ENCODE measurements at places on chromosomes 2 and 18. TPM values are rescaled to one million over a fixed set of nuclear protein-coding genes. Genes with fewer than 3 reads are reported as not detected.
A peak's percentile ranks its signal among the peaks of the same experiment; 100 is the strongest.

SPDYA gene
- polyA plus RNA-seq = 0.10 TPM

RFTN2 gene
- polyA plus RNA-seq = 0.16 TPM

RPRM gene
- polyA plus RNA-seq = not detected

ANKMY1 gene
- 6.8 TPM for polyA plus RNA-seq

- DNase-seq = peak; percentile 86
These were observed 47.7 kb upstream of the PLB1 start for GRCh38 chr2:28447943-28448792.

DNA sequence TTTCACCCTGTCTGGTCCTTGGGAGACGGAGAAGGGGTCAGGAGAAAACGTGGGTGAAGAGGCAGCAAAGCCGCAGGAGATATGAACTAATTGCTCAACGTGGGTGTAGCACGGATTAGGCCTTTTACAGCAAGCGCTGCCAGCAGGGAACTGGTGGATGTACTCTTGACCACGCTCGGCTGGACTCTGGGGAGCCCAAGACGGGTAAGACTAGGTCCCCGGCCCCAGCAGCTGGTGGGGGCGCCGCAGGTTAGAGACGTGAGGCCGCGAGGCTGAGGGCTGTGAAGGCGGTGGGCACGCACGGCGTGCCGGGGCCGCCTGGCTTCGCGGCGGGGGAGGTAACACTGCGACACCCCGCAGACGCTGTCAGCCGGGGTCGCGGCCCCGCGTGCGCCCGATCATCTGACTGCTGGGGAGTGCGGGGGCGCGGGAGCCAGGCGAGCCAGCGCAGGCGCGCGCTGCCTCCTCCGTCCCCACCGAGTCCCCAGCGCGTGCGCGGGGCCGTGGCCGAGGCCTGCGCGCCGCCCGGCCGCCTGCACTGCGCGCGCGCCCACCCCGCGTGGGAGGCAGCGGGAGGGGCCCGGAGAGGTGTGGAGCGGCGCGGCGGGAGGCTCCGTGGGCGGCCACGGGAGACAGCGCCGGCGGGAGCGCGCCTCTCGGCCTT is at the start of gene CLIP4:
Gene CLIP4 (plus strand): TSS at position 470 of the 664 bp plus-strand sequence. CDS start 5,974 bp downstream, outside the sequence.
- no peak for DNase-seq

GRCh38 chr2:96636551-96637171 is 1.5 kb downstream of the KANSL3 start:
- no peak for DNase-seq

DNA sequence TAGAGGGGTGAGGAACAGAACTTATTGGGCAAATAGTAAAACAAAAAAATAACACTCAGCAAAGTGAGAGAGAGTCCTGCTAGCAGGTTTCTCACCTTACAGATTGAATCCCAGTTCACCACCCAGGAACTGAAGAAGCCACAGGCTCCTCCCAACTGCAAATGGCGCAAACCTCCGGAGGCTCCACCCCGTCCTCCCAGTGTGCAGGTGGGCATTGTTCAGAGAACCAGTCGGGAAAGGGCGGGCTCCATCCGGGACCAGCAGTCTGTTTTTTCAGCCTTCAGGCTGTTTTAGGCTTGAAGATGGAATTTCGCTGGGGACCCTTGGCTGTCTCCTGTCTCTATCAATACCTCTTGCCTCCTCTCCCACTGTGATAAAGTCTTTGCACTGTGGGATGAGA is 317.5 kb downstream of the PARD3B start:
- DNase-seq = no peak

GRCh38 chr2:208906330-208906729 is 499.7 kb downstream of the PTH2R start:
- no peak for DNase-seq

- DNase-seq = no peak
These were observed 32.1 kb upstream of the DOCK10 start for GRCh38 chr2:225074366-225074765.

DNA sequence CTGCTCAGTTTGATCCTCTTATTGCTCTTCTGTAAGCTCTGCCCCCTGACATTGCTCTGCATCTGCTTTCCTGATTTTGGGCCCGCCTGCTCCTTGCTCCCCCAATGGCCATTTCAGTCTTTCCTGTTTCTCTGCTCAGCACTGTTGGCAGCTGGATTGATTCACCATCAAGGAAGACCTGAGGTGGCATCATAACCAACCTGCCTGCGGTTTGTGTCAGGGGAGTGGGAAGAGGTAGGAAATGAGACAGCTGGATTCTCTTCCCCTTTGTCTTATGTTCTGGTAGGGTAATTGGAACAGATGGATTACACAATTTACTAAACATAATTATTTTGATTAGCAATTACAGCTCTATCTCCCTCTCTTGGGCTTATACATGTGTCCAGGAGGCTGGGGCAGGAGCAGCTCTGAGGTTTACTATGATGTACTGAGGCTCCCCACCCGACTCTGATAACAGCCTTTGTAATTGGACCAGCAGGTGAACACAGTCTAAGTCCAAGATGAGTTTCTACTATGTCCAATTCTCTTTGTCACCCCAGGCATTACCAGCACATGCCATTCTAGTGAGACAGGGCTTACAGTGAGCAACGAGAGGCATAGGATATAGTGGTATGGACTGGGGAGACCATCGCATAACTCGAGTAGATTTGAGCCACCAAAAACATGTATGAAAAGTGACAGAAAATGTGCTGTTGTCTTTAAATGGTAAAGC is 151.8 kb upstream of the MMADHC start:
- no peak for DNase-seq

Data from BJ (cell line).